ENCODE measurements at places on chromosomes 7 and 10.

- peak; percentile 57 for DNase-seq
Measured at GRCh38 chr7:155069992-155070751, at the start of gene HTR5A. HTR5A (plus strand) TSS chr7:155070324; CDS start chr7:155070900, 576 bp downstream.

GRCh38 chr10:73799899-73800559 lies 11.4 kb downstream of the NDST2 start:
- DNase-seq, result no peak

DNA sequence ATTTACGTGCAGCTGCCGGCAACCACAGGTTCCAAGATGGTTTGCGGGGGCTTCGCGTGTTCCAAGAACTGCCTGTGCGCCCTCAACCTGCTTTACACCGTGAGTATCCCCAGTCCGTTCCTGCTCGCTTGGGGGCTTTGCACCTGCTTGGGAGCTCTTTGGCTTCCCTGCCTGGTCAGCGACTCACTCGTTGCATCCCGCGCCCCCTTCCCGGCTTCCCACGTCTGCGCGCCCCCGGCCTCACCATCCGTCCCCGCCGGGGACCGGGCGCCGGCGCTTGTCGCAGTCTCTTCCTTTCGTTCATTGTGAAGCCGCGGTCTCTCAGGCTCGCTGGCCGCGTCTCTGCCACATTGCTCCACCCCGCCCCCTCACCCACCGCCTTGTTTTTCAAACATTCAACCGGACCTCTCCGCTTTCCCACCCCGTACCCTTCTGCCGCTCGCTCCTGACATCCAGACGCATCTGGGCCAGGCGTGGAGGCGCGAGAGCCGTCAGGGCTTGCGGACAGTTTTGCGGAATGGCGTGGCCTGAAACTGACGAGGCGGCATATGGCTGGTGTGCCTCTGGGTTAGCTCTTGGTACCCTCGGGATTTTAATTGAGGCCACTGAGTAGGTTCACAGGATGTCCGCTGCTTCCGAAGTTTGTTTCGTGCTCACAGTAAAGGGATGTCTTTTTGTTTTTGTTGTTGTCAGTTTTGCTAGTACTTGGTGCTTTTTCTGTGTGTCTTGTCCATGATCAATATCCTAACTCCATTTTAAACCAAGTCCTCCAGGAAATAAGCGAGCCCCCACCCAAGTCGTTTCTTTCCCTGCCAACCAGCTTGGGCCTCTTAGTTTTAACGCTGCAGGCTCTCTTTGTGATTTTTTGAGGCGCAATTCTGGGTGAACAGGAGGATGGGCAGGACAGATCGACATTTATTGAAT lies 639 bp downstream of the TSPAN13 start:
- peak; percentile 21 for DNase-seq

DNA sequence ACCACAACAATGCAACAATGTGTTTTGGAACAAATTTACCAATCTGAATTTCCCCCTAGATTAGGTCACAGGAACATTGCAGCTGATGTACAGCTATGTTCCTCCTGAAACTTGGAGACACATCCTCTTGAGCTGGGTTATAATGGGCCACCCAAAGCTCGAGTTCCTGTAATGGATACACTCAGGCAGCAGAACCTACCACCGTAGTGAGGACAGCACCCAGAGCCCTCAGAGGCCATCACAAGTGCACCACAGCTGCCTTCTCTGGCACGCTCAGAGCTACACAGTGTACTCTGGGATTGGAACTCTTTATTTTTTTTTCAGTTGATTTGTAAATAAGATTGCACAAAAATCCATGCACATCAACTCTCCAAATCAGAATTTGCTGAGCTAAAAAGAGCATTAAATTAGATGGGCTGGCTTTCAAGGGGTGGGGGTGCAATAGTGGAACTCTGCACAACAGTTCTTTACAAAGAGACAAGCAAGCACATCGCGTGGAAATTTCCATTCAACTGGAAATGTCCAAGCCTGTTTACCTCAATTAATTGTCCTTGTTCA lies 56.7 kb downstream of the EGFR start:
- no peak for DNase-seq

DNA sequence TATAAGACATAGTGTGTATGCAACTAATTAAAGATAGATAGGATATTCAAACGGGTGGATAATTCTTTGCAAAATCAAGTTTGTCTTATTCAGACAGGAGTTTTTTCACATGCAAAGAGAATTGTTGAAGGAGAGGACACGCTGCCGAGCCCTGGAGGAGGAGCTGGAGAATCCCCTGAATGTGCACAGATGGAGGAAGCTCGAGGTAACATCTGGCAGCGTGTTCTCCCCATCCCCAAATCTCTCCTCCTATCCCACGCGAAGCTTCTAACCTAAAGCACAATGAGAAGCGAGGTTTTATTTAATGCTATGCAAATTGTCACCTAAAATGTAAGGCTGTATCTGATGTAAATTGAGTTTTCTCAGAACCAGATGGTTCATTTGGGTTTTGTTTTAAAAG lies 50.0 kb downstream of the CFAP58 start:
- no peak for DNase-seq

GRCh38 chr7:135428011-135428410 lies 81.9 kb downstream of the CNOT4 start:
- no peak for DNase-seq

- no peak for DNase-seq
Measured at GRCh38 chr7:4024133-4024532, 658.0 kb upstream of the FOXK1 start.

- peak; percentile 40 for DNase-seq
Measured at GRCh38 chr7:88789480-88790064, 6.0 kb downstream of the TEX47 start.

- DNase-seq, result no peak
Measured at GRCh38 chr10:1369197-1369596, 313.0 kb downstream of the WDR37 start.

DNA sequence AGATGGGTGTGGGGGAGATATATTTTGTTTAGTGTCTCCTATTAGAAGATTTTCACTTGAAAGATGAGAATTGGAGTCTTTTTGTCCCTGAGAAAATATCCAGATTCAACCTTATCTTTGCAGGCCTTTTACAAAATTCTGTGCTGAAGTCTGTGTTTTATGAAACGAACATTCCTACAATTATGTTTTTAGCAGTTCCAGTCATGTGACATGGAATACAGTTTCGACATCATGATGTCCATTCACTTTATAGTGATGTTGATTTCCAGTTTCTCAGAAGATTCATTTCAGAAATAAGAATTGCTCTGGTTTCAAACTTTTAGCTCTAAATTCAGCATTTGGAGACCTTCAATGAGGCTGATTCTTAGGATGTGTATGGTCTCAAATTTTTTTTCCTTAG lies 54.4 kb downstream of the CACNB2 start:
- DNase-seq, result no peak

- no peak for DNase-seq
Measured at GRCh38 chr10:17606547-17607040, 10.6 kb downstream of the HACD1 start.

GRCh38 chr10:67506083-67506756 lies 189.8 kb downstream of the CTNNA3 start:
- no peak for DNase-seq

GRCh38 chr7:96697822-96698221 lies 11.8 kb downstream of the SEM1 start:
- no peak for DNase-seq

DNA sequence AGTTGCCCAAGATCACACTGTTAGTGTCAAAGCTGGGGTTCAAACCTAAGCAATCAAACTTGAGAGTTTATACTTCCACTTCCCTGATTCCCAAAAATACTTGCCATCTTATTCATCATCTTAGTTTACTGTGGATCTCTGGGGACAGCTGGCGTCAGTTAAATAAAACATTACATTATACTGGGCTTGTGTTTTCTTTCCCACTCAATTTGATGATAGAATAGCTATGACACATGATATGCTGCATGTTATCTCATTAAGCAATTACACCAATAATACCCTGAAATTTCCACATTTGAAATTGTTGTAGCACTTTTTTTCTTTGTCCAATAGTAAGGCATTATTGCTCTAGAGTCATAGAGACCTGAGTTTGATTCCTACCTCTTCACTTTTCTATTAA lies 62.9 kb upstream of the MXI1 start:
- DNase-seq, result no peak

DNA sequence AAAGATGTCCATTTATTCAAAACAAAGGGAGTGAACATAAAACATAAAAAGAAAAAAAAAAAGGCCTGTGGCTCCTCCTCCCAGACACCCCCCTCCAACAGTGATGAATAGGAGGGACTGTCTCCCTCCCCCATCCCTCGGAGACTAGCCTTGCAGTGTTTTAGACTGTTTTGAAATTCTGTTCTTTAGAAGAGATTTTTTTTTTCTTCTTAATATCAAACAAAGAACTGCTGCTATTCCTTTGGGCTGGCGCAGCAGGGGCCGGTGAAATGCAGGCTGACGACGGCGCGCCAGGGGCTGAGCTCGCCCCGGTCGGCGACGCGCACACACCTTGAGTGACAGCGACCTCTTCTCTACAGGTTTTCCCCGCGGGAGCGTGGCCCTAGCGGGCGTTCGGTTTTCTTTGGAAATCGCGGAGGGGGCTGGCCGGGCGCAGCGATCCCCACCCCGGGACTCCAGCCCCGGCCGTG lies at the start of gene LANCL2:
TSS of gene LANCL2 (plus strand) at position 133 of the 470 bp plus-strand sequence. CDS start 689 bp downstream, outside the sequence.
- peak; percentile 70 for DNase-seq

DNA sequence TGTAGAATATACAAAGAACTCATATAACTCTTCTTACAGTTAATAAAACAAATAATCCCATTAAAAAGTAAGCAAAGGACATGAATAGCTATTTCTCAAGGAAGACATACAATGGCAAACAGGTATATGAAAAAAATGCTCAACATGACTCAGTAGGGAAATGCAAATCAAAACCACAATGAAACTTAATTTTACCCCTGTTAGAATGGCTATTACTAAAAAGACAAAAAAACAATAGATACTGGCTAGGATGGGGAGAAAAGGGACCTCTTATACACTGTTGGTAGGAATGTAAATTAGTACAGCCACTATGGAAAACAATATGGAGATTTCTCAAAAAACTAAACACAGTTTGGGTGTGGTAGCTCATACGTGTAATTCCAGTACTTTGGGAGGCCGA lies 37.8 kb downstream of the HERPUD2 start:
- DNase-seq, result no peak

DNA sequence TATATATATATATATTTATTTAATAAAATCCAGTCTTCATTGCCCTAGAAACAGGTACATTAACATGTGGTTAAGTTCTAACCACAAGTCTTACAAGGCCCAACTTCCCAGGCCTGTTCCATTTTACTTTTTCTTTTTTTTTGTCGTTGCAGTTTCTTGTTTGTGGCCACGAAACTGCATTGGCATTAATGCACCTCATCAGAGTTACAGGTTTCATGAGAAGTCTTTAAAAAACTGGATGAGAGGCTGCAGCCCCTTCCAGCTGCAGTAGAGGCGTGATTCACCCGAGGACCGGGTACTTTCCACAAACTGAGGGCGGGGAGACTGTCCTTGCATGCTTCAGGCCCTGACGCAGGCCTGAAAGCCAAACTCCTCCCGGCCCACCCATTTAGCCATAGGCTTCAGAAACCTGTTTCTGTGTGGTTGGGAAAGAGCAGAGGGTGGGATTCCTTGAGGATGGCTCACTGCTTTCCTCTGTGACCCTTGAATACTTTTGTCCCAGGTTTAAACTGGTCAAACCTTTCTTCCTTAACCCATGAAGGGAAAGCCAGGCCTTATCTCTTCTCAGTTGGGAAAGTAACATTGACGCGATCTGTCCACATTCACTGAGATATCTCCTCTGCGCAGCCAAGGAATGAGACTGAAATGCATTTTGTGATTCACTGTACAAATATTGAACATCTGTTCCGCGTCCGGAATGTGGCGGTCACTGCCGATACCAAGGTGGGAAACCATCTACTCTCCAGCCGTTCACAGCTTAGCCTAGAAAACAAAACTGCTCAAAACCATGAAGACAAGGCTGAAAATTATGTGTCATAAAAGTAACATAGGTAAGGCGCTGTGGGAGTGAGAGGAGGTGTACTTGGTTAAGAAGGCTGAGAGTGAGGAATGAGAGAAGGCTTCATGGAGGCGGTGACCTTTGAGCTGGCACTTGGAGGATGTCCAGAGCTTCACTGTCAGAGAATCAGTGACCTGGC lies 311.7 kb downstream of the GATA3 start:
- DNase-seq, result no peak

GRCh38 chr10:19929506-19930140 lies 113.4 kb downstream of the PLXDC2 start:
- no peak for DNase-seq

- no peak for DNase-seq
Measured at GRCh38 chr10:107148906-107149305, 15.6 kb downstream of the SORCS1 start.

- peak; percentile 54 for DNase-seq
Measured at GRCh38 chr10:100009283-100009792, 409 bp downstream of the DNMBP start.

DNA sequence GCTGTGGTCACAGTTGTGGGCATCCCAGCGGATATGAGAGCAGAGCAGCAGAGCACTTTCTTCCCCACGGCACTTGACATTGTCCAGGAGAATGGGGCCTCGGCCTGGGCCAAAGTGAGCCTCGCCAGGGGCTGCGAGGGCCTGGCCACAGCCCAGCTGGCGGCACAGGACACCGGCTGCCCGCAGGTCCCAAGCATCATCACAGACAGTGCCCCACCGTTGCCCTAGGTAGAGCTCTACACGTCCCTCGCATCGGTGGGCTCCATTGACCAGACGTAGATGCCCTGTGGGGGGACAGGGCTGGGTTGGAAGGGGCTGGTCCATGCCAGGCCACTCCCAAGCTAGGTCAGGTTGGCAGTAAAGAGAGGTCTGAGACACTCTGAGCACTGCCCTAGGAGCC lies 19.4 kb downstream of the SSC4D start:
- no peak for DNase-seq

- no peak for DNase-seq
Measured at GRCh38 chr10:85225311-85225710, 896.9 kb downstream of the CCSER2 start.

GRCh38 chr7:151013733-151014497 lies 10.4 kb downstream of the ATG9B start:
- DNase-seq, result peak; percentile 29

- no peak for DNase-seq
Measured at GRCh38 chr7:99003419-99003818, 125.1 kb downstream of the TRRAP start.

- no peak for DNase-seq
Measured at GRCh38 chr10:132187430-132188138, 836 bp downstream of the DPYSL4 start.

GRCh38 chr10:69499726-69500689 lies 48.7 kb downstream of the TSPAN15 start:
- no peak for DNase-seq
